ENCODE measurements at places on chromosomes 2 and 18.

GRCh38 chr2:200399046-200399445 lies 92.6 kb downstream of the SPATS2L start:
- DNase-seq, result no peak

- no peak for DNase-seq
Measured at GRCh38 chr2:120243211-120243610, 9.4 kb upstream of the RALB start.

DNA sequence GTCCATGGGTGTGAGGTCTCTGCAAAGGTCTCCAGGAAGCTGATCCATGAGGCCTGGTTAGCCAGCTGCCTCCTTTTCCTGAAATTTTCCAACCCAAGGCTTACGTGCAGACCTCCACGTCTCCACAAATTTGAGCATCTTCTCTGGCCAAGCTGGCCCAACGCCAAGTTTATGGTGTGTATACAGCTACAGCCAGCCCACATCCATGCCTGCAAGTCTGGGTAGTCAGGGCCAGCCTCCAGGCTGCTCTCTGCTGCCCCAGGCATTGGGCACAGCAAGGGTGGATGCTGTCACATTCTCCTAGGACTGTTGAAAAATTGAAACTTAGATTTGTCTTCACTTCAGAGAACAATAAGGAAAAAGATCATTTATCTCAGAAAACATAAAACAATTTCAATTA lies 525.5 kb upstream of the CHAC2 start:
- DNase-seq, result no peak

GRCh38 chr2:200577027-200577426 lies 8.8 kb upstream of the AOX1 start:
- no peak for DNase-seq

- DNase-seq, result peak; percentile 94
Measured at GRCh38 chr2:226403369-226403768, 396.3 kb downstream of the IRS1 start.

- no peak for DNase-seq
Measured at GRCh38 chr18:44643004-44643403, 37.7 kb upstream of the SETBP1 start.

DNA sequence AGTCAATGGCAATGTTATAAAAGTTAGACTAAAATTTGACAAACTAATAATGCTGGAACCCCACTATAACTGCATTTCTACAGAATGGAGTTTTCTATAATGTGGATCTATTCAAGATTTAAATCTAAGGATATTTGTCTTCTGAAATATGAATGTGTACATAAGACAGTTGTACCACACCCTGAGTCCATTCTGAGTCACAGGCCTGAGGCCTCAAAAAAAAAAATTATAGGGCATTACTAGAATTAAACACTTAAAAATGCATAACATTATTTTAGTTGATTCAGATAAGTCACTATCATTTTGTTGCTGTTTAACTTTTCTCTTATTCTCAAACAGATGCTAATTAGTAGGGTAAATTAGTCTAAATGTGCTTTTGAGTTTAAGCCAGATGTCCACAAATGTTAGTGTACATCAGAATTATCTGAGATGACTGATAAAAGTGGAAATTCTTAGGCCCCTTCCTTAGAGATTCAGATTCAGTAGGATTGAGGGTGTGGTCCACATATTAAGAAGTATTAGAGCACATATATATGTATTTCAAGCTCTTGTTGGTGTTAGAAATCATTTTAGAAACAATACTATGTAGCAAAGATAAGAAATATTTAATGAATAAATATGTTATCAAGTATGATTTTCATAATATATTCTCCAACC lies 42.4 kb upstream of the COL5A2 start:
- DNase-seq, result no peak

DNA sequence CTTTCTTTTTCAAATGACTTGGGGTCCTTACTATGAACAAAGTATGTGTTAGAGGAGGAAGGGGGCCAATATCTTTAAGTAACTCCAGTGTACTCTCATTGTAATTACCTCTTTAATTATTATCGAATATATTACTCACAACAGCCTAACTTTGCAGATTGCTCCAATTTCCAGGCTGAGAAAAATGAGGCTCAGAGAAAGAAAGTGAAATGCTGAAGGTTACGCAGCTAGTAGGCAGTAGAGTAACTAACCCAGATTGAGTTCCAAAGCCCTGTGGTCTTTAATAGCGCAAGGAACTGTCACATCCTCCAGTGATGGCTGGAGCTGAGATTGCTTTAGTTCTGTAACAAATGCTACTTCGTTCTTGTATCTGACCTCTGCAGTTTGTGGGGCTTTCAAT lies 2.2 kb upstream of the GYPC start:
- DNase-seq, result no peak

DNA sequence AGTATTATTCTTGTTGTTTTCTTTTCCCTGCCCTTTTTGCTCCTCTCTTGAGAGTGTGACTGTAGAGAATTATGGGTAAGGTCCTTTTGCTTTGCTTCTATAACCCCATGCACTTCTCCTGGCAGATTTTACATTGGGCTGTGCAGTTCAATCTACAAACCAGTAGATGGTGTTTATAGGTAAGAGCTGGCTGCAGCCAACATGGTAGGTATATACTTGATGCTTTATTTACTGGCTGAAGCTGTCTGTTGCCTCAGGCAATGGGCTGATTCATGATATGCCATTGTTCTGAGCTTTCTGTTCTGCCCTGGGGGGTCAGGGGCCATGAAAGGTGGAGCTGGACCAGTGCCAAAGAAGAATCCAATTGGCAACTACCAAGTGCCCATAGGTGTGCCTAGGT lies 48.3 kb upstream of the MYL1 start:
- DNase-seq, result no peak

DNA sequence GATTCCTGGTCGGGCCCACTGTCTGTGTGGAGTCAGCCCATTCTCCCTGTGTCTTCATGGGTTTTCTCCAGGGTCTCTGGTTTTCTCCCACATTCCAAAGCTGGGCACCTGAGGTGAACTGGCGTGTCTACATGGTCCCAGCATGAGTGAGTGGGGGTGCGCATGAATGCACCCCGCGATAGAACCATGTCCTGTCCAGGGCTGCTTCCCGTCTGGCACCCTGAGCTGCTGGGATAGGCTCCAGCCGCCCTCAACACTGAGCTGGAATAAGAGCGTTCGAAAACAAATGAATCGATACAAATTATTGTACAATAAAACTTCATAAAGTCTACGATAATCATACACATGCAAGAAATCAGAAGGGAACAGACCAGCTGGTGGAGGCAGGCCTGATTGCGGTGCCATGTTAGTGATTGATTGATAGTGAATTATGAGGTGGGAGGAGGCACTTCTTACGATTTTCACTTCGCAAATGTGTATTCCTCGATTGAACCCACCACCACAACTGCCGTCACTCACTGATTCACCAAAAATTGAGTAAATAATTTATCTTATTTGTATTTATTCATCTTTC lies 186.6 kb downstream of the MGAT5 start:
- DNase-seq, result no peak

Measured in T47D (cell line).